ENCODE measurements at places on chromosomes 6 and 20.

DNA sequence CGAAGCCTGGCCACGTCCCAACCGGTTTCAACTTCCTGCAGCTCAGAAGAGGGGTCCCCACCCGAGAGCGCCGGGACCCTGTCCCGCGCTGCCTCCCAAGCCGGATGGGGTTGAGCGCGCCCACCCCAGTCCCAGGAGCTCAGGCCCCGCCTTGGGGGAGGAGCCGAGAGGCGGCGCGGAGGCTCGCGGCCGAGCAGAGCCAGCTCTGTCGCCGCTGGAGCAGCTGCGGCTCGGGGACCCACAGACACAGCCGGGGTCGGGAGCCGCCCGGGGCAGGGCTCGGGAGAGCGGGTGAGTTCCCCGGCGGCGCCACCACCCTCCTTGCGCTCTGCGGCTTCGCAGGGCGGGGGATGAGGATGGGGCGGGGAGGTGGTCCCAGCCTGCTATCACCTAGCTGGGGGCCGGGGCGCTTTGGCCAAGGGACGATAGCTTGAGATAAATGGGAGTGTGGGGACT, at the start of gene PPP1R16B:
Gene PPP1R16B (plus strand): TSS at position 196 of the 456 bp plus-strand sequence. CDS start 30,229 bp downstream, outside the sequence.
- DNase-seq = peak; percentile 69

DNA sequence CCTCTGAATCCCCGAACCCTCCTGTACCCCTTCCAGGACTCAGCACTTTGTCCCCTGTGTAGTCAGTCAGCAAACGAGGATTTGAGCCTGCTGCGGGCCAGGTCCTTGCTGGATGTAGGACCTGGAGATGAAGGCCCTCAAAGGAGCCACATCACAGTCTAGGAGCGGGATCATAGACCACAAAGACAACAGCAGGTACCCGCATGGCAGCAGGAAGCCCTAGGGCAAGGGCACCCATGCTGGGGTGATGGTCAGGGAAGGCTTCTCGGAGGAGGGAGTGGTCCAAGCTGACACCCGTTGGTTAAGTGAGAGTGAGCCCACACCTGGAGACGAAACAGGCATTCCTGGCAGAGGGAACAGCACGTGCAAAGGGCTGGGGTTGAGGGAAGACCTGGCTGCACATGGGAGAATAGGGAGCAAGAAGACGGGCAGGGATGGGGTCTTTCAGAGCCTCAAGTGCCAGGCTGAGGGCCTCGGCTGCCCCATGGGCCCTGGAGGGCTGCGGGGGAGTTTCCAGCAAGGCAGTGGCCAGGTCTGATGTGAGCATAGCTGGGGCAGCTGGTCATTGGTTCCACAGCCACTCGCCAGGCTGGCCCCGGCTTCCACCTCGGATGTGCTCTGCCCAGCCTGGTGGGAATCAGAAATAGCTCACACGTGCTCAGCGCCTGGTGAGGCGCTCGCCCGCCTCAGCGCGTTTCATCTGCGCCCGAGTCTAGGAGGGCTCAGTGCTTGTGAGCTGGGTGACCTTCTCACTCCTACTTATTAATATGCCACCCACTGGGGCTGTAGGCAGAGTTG, 15.0 kb downstream of the DLGAP4 start:
- no peak for DNase-seq

DNA sequence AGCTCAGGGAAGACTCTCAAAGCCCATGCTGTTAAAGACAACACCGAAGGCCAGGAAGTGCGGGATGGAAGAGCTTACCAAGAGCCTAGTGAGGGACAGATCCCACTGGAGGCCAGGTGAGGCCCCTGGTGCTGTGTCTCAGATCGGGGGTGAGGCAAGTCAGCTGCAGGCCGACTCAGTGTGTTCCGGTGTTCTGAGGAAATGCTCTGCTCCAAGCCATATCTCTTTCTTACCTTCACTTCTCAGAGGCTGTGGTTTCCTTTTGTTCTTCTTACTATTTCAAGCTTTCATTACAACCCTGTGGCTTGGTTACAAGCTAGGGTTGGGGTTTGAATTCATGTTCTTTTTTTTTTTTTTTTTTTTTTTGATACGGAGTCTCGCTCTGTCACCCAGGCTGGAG, 114.3 kb upstream of the ZFP64 start:
- DNase-seq = peak; percentile 2

DNA sequence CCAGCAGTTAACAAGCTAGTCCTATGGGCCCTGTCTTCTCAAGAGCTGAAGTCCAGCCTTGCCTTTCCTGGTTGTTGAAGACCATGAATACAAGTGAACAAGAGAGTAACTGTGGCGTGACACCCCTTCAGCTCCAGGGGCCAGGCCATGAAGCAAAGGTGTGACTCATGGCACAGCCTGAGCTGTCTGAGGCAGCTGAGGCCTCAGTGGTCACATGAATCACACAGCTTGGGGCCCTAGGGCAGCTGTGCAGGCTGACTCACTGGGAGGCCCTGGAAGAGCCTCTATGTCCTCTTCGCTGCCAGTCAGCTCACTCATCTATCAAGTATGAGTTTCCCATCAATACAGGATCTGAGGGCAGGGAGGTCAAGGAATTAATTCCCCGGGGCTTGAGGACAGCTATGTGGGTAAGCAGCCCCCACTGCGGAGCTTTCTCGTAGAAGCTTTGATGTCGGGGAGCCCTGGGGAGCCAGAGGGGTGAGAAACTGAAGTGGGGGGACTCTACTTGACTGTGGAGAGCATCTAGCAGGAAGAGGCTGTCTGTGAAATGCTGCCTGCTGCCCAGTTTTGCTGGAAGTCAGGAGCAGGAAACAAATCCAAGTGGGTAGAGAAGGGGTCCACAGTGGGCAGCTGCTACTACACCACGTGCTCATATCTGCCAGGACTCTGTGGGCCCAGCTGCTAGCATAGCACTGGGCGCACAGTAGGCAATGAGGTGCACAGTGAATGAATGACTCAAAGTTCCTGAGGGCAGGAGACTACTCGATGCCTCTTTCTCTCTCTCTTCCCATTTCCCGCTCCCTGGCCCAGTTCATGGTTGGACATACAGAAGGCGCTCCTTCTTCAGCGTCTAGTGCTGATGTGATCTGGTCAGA, 13.7 kb upstream of the FAM83C start:
- no peak for DNase-seq

GRCh38 chr6:56724455-56724854, 81.8 kb upstream of the DST start:
- DNase-seq = no peak

GRCh38 chr6:115001731-115002350, 659.0 kb upstream of the HS3ST5 start:
- no peak for DNase-seq

GRCh38 chr6:16901782-16902181, 140.5 kb upstream of the ATXN1 start:
- no peak for DNase-seq

GRCh38 chr6:47785182-47785581, 3.4 kb downstream of the OPN5 start:
- DNase-seq = no peak
